ENCODE measurements at places on chromosomes 5 and 9.

DNA sequence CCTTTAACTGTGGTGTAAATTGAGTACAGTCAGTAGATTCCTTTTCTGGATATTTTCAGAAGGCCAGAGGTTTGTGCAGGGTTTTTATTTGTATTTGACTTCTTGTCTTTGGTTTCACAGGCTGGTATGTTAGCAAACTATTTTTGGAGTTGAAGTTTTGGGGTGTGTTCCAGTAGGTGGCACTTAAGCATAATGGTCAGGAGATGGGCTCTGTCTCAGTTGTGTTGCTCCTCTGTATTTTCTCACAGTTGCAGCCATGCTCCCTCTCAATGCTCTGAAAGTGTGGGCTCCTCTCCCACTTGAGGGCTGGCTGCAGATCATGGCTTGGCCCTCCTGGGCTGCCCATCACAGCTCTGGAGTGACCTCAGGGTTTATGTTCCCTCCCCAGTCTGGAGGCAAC lies 267.0 kb upstream of the PCSK5 start:
- DNase-seq: no peak

DNA sequence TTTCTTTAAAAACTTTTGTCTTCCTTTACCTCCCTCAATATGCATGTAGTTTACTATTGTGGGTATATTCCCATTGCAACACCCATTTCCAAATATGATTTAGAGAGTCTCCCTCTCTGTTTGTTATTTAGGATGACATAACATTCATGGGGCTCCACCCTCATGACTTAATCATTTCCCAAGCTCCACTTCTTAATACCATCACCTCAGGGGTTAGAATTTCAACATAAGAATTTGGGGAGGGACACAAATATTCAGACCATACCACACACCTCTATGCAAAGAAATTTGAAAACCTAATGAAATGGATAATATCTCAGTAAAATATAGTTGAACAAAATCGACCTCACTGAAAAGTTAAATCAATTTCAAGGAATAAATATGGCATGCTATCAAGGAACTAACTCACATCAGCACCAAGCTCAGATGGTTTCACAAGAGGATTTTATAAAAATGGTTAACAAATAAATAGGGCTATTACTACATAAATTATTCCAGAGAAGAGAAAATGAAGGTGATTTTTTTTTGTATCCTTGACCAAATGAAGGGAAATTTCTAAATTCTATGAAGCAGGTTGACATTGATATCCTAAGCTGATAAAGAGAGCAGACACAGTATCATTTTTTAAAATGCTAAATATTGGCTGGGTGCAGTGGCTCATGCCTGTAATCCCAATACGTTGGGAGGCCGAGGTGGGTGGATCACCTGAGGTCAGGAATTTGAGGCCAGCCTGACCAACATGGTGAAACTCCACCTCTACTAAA lies 20.2 kb upstream of the UBTD2 start:
- no peak for DNase-seq

DNA sequence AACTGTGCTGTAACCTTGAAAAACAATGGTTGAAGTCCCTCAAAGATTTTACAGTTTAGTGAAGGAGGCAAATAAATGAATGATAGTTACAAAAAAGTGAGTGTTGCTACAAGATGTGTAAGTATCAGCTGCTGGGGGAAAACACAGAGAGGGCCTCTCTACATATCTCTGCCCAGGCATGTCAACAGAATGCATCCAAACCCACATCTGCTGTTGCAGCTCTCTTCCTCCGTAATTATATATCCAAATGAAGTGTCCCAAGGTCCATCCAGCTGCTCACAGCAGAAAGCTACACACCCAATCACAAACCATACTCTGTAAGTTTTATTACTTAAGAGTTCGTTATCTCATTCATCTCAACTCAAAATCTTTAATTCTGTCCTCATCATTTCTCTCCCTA lies 584.6 kb downstream of the ANXA1 start:
- no peak for DNase-seq

DNA sequence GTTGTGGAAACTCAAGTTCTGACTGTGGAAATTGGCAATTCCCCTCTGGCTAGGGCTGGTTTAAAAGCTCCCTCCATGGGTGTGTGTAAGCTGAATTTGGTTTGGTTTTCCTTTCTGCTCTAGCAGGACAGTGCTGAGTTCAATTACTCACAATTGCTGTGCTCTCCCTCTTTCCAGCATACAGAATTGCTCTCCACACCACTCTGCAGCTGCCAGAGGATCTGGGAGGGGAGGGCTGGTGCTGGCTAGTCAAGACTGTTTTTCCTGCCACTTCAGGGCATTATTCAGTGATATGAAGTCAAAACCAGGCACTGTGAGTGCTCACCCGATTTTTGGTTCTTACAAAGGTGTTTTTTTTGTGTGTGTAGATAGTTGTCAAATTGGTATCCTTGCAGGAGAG lies 336.9 kb upstream of the SLC24A2 start:
- DNase-seq: no peak

GRCh38 chr5:143496943-143497342 lies 93.5 kb upstream of the NR3C1 start:
- DNase-seq: no peak

DNA sequence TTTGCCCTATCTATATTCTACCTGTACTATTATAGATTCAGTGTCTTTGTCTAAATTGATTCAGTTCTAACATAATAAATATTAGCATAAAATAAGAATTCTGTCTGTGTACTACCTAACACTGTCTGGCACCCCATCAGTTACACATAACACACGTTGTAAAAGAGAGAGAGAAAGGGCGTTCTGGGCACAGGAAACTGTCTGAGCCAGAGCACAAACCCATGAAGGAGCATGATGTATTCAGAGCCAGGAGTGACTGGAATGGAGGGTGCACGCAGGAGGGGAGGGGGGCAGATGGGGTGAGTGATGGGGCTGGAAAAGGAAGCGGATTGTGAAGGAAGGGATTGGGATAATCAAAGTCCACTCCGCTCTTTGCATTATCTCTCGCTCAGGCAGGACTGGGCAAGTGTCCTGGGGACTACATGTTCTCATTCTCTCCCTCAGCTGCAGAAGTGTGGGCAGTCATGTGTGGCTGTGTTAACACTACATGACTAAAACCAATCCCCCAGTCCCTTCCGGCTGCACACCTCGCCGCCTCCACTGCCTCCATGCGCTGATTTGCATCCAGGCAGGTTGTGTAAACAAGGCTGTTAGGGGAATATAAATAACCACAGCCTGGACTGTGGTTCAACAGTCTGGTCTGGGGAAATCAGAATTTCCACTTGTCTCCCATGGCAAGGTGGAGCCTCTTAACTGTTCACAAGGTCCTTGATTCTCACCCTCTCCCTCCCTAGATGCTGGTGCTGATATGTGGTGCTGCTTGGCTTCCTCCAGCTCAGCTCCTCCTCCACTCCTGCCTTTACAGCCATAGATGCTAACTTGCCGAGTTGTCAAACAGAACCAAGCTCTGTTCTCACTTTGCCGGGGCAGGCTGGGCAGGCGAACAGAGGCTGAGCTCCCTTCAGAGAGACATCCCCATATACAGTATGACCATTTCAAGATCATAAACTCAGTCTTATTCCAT lies 367.5 kb upstream of the BRINP1 start:
- DNase-seq: no peak

DNA sequence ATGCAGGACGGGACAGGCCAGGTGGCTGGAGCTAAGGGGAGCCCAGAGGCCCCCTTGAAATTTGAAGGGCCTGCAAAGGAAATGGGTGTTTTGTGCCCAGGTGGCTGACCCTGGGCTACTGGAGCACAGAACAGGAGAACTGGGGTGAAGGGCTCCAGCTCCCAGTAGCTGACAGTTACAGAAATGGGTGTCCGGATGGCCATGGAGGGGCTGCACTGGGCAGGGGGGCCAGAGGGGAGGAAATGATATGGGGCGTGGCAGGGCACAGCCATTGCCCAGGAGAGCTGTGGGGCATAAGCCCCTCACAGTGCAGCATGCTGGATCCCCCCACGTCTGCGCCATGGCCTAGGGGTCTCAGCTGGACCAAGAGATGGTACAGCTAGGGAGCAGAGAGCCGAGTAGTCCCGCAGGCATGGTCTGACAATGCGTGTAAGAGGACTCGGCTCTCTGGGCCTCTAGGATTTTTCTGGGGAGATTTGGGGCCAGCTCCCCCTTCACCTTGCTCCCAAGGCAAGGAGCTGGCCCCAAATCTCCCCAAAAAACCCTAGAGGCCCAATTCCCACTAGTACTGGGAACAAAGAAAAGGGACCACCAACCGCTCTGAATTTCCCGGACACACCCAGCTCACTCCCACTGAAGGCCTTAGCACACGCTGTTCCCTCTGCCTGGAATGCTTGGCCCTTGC lies 7.9 kb upstream of the CARD19 start:
- DNase-seq: no peak

GRCh38 chr5:410911-411517 lies 32.0 kb upstream of the EXOC3 start:
- DNase-seq: no peak

DNA sequence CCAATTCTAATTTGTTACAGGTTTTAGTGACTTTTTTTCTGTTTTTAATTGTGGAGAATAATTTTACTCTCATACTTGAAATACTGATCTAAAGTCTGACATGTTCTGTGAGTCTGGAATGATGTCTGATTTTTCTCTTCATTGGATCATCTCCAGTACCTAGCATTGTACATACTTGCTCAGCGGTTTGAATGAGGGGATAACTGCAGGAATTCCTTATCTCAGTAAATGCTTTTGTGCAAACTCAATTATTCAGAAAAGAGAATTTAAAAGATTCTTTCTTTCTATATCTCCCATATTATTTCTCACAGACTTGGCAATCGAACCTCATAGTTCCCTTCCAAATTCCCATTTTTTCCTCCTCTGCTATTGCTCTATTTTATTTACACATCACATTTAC lies 397.9 kb upstream of the SGCD start:
- no peak for DNase-seq

DNA sequence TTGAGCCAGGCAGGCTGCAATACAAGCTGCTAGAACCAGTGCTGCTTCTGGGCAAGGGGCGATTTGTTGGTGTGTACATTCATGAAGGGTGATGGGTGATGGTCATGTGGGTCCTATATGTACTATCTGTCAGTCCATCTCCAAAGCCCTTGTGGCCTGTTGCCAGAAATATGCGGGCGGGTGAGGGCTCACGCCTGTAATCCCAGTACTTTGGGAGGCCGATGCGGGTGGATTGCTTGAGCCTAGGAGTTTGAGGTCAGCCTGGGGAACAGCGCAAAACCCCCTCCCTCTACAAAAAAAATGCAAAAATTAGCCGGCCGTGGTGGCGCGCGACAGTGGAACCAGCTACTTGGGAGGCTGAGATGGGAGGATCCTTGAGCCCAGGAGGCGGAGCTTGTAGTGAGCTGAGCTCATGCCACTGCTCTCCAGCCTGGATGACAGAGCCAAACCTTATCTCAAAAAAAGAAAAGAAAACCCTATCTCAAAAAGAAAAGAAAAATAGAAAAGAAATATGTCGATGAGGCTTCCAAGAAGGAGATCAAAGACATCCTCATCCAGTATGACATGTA lies 45.0 kb upstream of the KLF4 start:
- no peak for DNase-seq

DNA sequence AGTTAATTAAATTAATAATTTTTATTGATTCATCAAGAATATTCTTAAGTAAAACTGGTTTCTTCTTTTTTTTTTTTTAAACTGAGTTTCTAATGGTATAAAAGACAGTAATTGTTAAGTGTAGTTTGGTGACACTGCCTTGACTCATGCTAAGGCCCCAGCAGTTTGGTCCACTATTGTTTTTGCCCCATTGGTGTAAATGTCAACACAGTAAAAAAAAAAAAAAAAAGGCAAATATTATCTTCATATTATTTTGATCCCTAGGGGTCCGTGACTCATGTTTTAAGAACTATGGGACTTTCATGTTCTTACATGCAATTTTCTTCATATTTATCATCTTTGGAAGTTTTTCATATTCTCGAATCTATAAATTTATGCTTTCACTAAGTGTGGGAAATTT lies 29.2 kb upstream of the JAK2 start:
- no peak for DNase-seq

GRCh38 chr5:157670662-157671591 lies at the start of gene C5orf52:
TSS of gene C5orf52 (plus strand) at chr5:157671533. CDS start at chr5:157671615, 82 bp downstream.
- no peak for DNase-seq

DNA sequence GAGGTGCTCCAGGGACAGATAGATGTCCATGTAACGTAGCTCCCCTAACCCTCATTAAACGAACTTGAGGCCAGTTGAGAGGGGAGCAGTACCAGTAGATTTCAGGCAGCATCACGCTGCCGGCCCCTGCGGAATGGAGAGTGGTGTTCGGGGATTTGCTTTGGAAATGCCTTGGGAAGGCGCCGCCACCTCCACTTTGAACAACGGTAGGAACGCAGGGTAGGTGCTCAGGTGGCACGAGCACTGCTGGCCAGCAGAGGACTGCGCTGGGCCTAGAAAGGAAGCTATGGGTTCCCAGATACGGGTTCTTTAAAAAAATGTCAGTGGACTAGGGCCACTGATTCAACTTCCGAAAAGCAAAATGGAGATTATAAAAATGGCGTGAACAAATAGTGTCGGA lies 271.8 kb downstream of the FANCC start:
- no peak for DNase-seq

- no peak for DNase-seq
These were observed 94.1 kb upstream of the SNX2 start for GRCh38 chr5:122680623-122681350.

GRCh38 chr9:30058463-30058862 lies 2326.0 kb upstream of the ACO1 start:
- DNase-seq: no peak

DNA sequence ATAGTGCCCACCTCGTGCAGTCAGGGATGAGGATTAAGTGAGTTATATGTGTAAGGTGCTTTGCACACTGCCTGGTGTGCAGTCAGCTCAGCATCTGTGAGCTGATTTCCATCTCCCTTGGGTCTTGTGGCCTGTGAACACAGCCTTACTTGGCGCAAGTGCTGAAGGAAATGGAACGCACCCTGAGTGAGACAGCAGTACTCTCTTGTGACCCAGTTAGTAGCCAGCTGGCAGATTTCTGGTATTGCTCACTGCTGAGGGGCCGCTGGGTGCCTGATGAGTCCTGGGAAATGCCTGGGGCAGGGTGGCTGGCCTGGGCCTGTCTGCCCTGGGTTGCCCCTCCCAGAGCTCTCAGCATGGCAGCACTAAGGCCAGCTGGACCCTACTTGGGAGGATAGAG lies 90.9 kb upstream of the BOD1 start:
- no peak for DNase-seq

DNA sequence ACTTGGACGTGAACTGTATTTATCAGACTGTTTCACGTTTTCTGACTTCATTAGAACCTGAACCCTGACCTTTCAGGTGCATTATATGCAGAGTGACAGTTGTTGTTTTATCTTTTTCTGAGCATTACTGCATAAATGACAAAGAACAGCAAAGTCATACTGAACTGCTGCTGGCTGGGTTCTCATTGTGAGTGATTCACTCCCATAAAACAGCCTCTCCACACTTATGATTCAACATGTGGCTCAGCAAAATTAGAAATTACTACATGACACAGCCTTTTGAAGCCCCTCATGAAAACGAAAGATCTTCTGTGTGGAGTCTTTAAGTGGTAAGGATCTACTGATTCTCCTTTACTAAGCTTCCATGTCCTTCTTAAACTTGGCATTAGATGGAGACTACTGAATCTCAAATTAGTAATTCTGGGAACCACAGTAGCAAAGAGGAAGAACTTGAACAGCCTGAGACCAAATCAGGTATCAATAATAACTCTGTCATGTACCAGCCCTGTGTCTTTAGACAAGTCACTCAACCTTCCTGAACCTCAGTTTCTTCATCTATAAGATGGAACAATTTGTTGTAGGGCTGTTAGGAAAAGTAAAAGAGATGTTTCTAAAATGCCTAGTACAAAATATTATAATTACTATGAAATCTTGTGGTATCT lies 172.3 kb upstream of the GNA14 start:
- DNase-seq: no peak
